Activated naive CD4-positive, alpha-beta T cell treated with anti-CD3 and anti-CD28 coated beads for 36 hours (primary cell): ENCODE measurements at places on chromosomes 7 and 10. TPM values are rescaled to one million over a fixed set of nuclear protein-coding genes. Genes with fewer than 3 reads are reported as not detected.

CRHR2 gene
- not detected for total RNA-seq

GRCh38 chr10:14800397-14800796 lies 25.7 kb upstream of the FAM107B start:
- H3K4me1 ChIP-seq, result no peaks in the 10 kb centered on the region
- DNase-seq, result no peak
- H3K27me3 ChIP-seq, result no peaks in the 10 kb centered on the region

LIPK gene
- total RNA-seq, result not detected

CALN1 gene
- total RNA-seq, result not detected

DNA sequence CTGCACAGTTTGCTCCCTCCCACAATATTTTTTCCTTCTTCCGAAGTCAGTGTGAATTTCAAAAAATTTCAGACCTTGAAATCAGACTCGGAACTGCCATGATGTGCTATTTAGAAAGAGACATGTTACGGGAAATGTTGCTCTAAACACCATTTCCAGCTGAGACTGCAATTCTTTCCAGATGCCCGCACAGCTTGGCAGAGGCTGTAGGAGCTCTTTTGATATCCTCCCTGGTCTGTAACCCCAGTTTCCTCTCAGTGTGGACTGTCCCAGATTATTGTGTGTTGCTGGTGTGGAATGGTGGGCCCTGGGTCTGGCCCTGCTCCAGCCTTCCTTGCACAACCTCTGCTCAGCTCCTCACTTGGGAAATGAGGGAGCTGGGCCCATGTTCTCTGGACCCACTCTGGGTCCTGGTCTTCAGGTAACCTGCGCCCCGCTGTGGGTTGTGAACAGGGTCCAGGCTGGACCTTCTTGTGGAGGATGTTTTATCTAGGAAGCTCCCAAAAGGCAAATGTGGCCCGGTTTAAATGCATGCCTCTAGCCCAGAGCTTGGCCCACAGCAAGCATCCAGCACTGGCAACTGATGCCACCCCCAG lies 172.8 kb upstream of the CXCL12 start:
- DNase-seq, result no peak
- H3K27ac ChIP-seq, result no peak overlapping the region
- no peaks in the 10 kb centered on the region for H3K4me1 ChIP-seq
- H3K27me3 ChIP-seq, result no peaks in the 10 kb centered on the region

DNA sequence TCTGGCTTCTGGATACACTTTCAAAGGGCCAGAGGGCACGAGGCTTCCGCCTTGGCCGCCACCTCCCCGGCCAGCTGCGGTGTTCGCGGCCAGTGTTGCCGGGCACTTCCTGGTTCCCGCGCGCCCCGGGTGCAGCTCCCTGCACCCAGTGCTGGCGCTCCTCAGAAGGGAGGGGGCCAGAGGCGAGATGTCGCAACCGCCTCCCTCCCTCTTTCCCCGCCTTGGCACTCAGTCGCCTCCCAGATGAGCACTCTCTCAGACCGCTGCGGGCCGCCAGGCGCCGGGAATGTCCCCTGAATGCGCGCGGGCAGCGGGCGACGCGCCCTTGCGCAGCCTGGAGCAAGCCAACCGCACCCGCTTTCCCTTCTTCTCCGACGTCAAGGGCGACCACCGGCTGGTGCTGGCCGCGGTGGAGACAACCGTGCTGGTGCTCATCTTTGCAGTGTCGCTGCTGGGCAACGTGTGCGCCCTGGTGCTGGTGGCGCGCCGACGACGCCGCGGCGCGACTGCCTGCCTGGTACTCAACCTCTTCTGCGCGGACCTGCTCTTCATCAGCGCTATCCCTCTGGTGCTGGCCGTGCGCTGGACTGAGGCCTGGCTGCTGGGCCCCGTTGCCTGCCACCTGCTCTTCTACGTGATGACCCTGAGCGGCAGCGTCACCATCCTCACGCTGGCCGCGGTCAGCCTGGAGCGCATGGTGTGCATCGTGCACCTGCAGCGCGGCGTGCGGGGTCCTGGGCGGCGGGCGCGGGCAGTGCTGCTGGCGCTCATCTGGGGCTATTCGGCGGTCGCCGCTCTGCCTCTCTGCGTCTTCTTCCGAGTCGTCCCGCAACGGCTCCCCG lies at the start of gene FFAR4:
Gene FFAR4 (plus strand): TSS at position 231 of the 842 bp plus-strand sequence. CDS start 56 bp downstream, at position 287.
- no peaks in the 10 kb centered on the region for H3K36me3 ChIP-seq
- H3K4me1 ChIP-seq, result peaks cover 5% of the 10 kb centered on the region
- no peak within 1 kb of the TSS for H3K27ac ChIP-seq
- H3K4me3 ChIP-seq, result no peak within 1 kb of the TSS
- H3K27me3 ChIP-seq, result peaks cover 47% of the 10 kb centered on the region

- H3K4me1 ChIP-seq, result no peaks in the 10 kb centered on the region
- peak; percentile 47 for DNase-seq
- H3K36me3 ChIP-seq, result no peaks in the 10 kb centered on the region
- H3K27ac ChIP-seq, result peak overlapping the region; percentile 52
- peak overlapping the region; percentile 62 for H3K4me3 ChIP-seq
- H3K27me3 ChIP-seq, result no peaks in the 10 kb centered on the region
These were observed 52.4 kb downstream of the CALD1 start for GRCh38 chr7:134831862-134832261.

PON1 gene
- total RNA-seq, result not detected

DNA sequence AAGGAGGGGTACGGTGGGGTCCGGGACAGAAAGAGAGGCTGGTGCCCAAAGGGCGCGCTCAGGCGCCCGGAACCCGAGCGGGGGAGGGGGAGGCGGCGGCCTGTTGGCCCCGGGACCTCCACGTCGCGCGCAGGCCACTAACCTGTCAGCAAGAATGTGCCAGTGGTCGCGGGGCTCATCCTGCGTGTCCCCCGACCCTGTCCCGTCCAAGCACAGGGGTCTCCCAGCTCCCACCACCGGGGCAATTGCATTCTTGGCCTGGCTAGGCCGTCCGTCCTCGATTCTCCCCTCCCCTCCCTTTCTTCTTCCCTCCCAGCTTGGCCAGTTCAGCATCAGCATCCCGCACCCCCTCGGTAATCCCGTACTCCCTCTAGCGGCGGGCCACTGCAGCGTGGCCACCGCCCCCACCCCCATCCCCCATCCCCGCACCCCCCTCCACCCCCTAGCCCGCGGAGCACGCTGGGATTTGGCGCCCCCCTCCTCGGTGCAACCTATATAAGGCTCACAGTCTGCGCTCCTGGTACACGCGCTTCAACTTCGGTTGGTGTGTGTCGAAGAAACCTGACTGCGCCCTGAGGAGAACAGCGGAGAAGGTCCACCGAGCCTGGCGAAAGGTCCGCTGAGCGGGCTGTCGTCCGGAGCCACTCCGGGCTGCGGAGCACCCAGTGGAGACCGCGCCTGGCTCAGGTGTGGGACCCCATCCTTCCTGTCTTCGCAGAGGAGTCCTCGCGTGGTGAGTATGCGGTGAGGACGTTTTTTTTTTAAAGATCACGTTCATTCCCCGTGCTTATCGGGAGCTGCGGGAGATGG lies at the start of gene SGCE:
Gene SGCE (minus strand): TSS at position 286 of the 810 bp plus-strand sequence. CDS start 35 bp downstream, at position 251.
- no peak within 1 kb of the TSS for H3K27ac ChIP-seq
- no peaks in the 10 kb centered on the region for H3K36me3 ChIP-seq
- peak; percentile 64 for DNase-seq
- peaks cover 13% of the 10 kb centered on the region for H3K4me1 ChIP-seq
- H3K4me3 ChIP-seq, result peak within 1 kb of the TSS; percentile 84

GRCh38 chr7:5591278-5591874 lies 167.7 kb upstream of the TNRC18 start:
- no peak for DNase-seq
- peaks cover 23% of the 10 kb centered on the region for H3K27me3 ChIP-seq
- H3K27ac ChIP-seq, result no peak overlapping the region
- H3K4me3 ChIP-seq, result no peak overlapping the region

SFRP5 gene
- total RNA-seq, result not detected

MMP21 gene
- not detected for total RNA-seq

DNA sequence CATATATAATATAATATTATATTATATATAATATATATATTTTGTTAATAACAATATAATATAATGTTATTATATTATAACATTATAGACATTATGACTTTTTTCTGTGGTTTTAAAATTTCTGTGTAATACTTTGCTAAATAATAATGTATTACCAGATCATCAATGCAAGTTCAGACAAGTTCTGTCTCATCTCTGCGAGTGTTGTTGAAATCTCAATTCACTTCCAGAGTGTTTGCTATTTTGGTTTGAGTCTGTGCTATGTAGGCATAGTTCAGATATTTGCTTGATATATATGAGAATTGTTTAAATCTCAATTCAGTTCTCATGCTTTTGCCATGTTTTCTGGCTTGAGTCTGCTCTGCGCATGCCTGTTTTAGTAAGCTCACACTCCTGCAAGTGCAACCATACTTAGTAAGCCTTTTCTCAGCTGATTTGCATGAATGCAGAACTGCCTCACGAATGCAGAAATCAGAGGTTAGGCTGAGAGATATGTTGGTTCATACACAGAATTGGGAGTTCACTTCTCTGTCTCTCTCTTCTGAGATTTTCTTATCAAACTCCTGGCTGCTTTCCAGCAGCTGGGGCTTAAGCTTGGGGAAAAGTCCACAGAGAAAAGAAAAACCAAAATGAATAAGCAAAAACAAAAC lies 830.2 kb upstream of the SORCS1 start:
- no peaks in the 10 kb centered on the region for H3K27me3 ChIP-seq
- H3K4me3 ChIP-seq, result no peak overlapping the region
- H3K4me1 ChIP-seq, result no peaks in the 10 kb centered on the region
- no peak for DNase-seq

NPC1L1 gene
- total RNA-seq, result not detected

AKR1E2 gene
- total RNA-seq, result 7.3 TPM

IL2RA gene
- total RNA-seq, result 471 TPM

DNA sequence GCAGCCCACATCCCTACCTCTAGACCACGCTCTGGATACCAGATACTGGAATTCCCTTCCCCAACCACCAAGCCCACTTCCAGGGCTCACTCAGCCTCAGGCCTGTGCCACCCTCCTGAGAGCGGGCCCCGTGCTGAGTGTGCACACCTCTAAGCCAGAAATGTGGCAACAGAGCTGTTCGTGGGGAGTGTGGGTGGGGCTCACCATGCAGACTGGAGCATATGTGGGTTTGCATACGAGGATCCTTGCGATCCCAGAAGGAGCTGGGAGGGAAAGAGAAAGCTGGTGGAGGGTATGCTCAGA lies 13.0 kb upstream of the LIMK1 start:
- no peak for DNase-seq
- no peaks in the 10 kb centered on the region for H3K4me1 ChIP-seq
- no peak overlapping the region for H3K27ac ChIP-seq

DNA sequence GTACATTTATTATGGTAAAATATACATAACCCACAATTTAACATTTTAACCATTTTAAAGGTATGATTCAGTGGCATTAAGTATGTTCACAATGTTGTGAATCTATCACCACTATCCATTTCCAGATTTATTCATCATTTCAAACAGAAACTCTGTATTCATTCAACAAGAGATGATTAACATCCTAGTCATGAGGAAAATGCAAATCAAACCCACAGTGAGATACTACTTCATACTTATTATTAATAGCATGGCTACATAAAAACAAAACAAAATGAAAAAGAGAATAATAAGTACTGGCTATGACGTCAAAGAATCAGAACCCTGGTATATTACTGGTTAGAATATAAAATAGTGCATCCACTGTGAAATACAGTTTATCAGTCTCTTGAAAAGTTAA lies 386.6 kb upstream of the POM121L12 start:
- DNase-seq, result no peak
- H3K27me3 ChIP-seq, result no peaks in the 10 kb centered on the region
- no peak overlapping the region for H3K27ac ChIP-seq
- H3K36me3 ChIP-seq, result no peaks in the 10 kb centered on the region
- H3K4me3 ChIP-seq, result no peak overlapping the region
- H3K4me1 ChIP-seq, result no peaks in the 10 kb centered on the region

DNA sequence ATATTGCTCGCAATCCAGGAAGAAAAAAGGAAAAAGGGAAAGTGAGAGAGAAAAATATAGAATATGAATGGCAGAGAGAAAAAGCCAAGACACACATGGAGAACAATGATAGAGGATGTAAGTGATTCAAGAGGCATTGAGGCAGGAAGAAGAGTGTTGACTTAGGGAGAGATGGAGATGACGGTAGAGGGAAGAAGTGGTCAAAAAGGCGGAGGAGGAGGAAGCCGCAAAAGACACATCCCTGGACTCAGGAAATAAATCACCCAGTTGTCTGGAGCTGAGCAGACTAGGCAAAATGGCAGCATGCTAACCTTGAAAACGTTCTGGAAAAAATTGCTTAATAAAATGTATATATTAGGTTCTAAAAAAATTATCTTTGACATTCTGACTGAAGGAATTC lies 17.7 kb upstream of the GPR37 start:
- H3K27me3 ChIP-seq, result peaks cover 20% of the 10 kb centered on the region
- no peak overlapping the region for H3K4me3 ChIP-seq
- no peak for DNase-seq
- no peaks in the 10 kb centered on the region for H3K4me1 ChIP-seq

DNA sequence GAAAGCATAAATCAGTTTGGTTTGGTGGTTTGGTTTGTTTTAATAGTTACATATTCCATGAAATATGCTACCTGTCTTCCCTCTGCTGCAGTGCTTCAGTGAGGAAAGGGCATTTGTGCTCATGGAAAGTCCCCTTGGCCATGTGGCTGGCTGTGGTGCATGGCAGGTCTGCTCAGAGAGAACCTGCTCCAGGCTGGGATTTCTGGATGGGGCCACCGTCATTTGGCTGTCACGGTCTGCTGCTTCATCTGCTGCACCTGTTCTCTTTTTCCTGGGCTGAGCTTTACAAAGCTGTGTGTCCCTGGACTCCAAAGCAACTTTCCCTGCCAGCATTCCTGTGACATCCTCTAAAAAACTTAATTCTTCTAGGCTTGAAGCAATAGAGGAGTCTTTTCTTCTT lies 8.9 kb downstream of the CDK14 start:
- H3K4me3 ChIP-seq, result no peak overlapping the region
- no peaks in the 10 kb centered on the region for H3K36me3 ChIP-seq
- H3K4me1 ChIP-seq, result no peaks in the 10 kb centered on the region
- peaks cover 44% of the 10 kb centered on the region for H3K27me3 ChIP-seq

- H3K27ac ChIP-seq, result no peak within 1 kb of the TSS
- no peak within 1 kb of the TSS for H3K4me3 ChIP-seq
- H3K36me3 ChIP-seq, result peaks cover 2% of the 10 kb centered on the region
- H3K27me3 ChIP-seq, result no peaks in the 10 kb centered on the region
- no peak for DNase-seq
- no peaks in the 10 kb centered on the region for H3K4me1 ChIP-seq
These were observed at the start of gene ZNF716 for GRCh38 chr7:57449904-57450303. Gene ZNF716, plus strand, starts transcription at chr7:57450177. Its CDS starts 112 bp downstream, at chr7:57450289.

- H3K27me3 ChIP-seq, result no peaks in the 10 kb centered on the region
- H3K4me3 ChIP-seq, result no peak overlapping the region
- no peaks in the 10 kb centered on the region for H3K36me3 ChIP-seq
- no peak overlapping the region for H3K27ac ChIP-seq
- no peak for DNase-seq
These were observed 69.4 kb downstream of the TBXAS1 start for GRCh38 chr7:139898483-139898882.

- peaks cover 27% of the 10 kb centered on the region for H3K27me3 ChIP-seq
- peaks cover 2% of the 10 kb centered on the region for H3K36me3 ChIP-seq
These were observed 6.9 kb upstream of the GPR85 start for GRCh38 chr7:113093561-113093960.

SKIDA1 gene
- total RNA-seq, result not detected
